Left renal pelvis (tissue), 4 donors: ENCODE measurements at places on chromosomes 3 and 15. TPM values are rescaled to one million over a fixed set of nuclear protein-coding genes. Genes with fewer than 3 reads are reported as not detected.

GRCh38 chr15:85112997-85113396 is 131.3 kb downstream of the PDE8A start:
- DNase-seq, result no peak

DNA sequence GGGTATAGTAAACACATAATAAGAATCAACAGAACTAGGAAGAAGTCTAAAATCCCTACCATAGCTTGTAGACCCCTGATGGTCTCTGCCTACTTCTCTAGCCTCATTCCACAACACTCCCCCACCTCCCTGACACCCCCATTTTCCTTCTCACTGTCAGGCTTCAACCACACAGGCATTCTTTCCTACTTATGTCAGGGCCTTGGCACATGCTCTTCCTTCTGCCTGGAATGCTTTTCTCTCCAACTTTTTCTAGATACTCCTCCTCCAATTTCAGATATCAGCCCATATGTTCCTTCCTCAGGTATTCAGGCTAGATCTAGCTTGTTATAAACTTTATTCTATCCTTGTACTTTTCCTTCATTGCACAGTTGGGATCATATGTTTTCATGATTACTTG is 106.0 kb upstream of the MRPL3 start:
- no peak for DNase-seq

GOLIM4 gene
- polyA plus RNA-seq, result 134 TPM

DNA sequence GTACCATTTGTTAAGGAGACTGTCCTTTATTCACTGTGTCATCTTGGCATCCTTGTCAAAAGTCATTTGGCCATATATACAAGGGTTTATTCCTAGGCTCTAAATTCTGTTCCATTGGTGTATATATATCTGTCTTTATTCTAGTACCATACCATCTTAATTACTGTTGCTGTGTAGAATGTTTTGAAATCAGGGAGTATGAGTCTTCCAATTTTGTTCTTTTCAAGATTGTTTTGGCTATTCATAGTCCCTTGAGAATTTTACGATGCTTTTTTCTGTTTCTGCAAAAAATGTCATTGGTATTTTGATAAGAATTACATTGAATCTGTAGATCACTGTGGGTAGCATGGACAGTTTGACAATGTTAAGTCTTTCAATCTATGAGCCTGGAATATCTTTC is 28.7 kb downstream of the PFN2 start:
- DNase-seq, result no peak

LRRIQ4 gene
- polyA plus RNA-seq, result 0.10 TPM

GRCh38 chr3:50003824-50004223 is 63.9 kb downstream of the RBM6 start:
- DNase-seq, result no peak

GRCh38 chr3:112925560-112925959 is 49.3 kb downstream of the CD200R1 start:
- DNase-seq, result no peak

GRCh38 chr3:30500666-30501399 is 105.6 kb upstream of the TGFBR2 start:
- no peak for DNase-seq

ZNF80 gene
- polyA plus RNA-seq, result not detected

AP3B2 gene
- 2.0 TPM for polyA plus RNA-seq

DNA sequence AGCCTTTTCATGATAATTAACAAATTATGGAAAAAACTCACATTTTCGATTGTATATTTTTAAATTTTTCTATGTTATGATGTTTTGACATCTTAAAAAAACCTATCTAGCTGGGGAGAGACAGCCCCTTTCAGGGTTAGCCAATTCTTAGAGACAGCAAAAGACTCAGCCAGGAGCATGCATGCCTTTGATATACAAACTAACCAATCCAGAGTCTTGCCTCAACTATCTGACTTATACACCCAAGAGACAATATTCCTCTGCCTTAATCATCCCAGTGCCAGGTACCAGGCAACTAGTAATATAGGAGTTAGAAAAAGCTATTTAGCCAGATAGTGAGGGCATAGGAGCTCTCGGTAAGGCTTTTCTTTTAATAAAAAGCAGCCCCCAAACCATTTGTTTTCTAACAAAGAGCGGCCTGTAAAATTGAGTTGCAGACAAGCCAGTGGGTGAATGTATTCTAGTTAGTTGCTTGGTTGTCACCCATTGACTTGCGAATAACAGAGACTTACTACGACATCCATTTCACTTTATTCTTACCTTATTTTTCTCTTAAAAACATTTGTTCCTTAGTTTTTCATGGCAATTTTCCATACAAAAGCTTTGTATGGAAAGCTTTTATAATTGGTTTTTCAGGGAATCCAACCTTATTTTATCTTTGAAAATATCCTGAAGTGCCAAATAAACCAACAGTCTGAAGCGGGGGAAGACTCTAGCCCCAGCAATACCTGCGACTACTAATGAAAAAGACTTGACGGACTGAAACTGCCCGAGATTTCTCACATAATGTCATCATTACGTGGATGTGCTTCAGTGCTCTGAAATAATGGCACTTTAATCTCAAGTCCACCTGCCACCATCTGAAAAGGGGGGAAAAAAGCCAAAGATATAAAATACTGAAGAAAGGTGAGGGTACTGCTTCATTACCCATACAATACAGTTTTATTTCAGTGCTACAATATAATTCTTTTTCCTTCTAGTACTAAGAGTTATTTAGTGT is 64.6 kb upstream of the ATP2C1 start:
- DNase-seq, result no peak

GRCh38 chr15:78598348-78598747 is 22.4 kb downstream of the CHRNA3 start:
- no peak for DNase-seq

CIAO2A gene
- 119 TPM for polyA plus RNA-seq

DNA sequence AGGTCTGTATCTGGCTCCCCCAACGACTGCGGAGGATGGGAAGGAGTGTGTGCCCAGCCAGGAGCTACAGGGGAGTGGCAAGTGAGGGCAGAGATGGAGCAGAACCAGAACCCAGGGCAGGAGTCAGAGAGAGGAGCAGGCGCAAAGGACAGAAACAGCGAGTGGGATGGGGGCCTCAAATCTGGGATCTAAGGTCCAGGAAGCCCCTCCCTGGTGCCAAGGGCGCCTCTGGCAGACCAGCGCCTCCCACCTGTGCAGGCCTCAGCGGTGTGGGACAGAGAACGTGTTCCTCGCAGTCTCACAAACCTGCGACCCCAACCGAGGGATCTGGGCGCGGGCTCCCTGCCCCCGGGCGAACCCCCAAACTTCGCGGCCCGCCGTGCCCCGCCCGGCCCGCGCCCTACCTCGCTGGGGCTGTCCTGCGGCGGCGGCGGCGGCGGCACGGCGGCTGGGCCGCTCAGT is 301 bp downstream of the PCBP4 start:
- DNase-seq, result no peak

COL7A1 gene
- 14.5 TPM for polyA plus RNA-seq

DNA sequence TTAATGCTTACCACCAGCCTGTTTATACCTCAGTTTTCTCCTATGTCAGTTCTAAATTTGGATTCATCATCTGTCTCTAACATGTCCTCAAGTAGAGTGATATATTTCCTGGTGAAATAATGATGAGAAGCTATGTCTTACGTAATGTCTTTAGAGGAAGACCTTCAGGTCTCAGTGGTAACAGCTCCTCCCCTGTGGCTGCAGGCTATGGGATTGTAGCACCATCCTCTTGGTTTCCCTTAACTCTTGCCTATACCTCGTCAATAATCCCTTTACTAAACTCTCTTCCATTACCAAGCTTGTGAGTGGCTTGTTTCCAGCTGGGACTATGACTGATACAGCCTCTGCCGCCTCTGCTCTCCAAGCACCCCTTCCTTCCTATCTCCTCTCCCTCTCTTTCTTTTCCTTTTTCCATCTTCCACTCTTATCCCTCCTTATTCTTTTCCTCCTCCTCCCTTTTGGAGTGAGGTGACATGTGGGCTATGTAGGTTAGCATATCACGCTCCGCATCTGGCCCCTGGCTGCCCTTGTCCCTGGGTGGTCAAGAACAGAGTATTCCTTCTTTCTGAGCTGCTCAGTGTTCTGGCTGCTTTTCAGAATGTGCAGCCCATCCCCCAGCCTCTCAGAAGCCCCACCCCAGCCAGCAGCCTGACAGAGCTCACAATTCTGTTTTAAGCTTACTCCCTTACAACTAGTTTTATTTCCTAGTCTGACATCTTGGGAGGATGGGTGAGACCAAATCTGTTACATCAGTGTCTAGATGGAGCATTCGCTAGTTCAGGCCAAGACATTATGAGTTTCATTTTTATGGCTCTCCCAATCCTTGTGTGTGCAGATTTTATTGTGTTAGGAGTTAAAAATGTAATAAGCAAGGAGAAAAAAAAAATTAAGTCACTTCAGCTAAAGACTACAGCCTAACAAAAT is 75.0 kb upstream of the RNU6-1 start:
- peak; percentile 62 for DNase-seq

GRCh38 chr3:78101384-78101783 is 1061.5 kb downstream of the ROBO2 start:
- no peak for DNase-seq

DNA sequence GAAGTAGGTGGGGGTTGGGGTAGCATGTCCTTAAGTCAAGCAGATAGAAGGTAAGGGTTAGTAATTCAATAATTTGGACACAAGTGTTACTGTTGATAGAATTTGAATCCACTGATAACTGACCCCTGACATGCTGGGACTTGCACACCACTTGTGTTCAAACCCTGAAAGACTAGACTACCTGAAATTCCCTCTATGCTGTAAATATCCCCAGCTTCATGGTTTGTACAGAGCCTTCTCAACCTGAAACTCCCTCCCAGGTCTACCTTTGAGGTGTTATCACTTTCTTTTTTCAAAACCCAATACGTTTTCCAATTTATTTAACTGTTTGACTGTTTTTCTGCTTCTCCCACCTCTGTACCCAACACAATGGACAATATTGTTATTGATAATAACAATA is 459.6 kb downstream of the NLGN1 start:
- DNase-seq, result no peak

GOLGA6A gene
- 0.66 TPM for polyA plus RNA-seq
